Naive thymus-derived CD8-positive, alpha-beta T cell (primary cell): ENCODE measurements at places on chromosomes 3 and 15. TPM values are rescaled to one million over a fixed set of nuclear protein-coding genes. Genes with fewer than 3 reads are reported as not detected.
A peak's percentile ranks its signal among the peaks of the same experiment; 100 is the strongest.

DNA sequence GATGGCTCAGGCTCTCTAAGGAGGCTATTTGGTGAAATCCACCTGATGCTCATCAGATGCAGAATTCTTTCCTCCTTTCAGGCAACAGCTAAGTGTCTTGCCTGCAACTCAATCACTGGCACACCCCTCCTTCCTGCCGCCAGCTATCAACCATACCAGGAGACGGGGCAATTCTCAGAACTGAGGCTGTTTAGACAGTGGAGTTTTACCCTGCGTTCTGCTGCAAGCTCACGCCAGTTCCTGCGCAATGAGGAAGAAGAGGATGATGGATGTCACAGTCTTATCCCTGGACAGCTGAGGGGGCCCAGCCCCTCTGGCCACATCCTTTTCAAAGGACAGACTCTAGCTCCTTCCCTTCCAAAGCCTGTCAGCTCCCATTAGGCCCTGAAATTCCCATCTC lies 7.0 kb upstream of the MANF start:
- DNase-seq: no peak

CELSR3 gene
- 7.9 TPM for total RNA-seq

LIPH gene
- not detected for total RNA-seq

TTBK2 gene
- total RNA-seq: 28.9 TPM

- no peak for DNase-seq
These were observed at the start of gene ALDH1A3 for GRCh38 chr15:100879464-100880138. TSS of gene ALDH1A3 (plus strand) at chr15:100879831. CDS start at chr15:100879908, 77 bp downstream.

- DNase-seq: no peak
These were observed 141.1 kb downstream of the XXYLT1 start for GRCh38 chr3:195129644-195130492.

DNA sequence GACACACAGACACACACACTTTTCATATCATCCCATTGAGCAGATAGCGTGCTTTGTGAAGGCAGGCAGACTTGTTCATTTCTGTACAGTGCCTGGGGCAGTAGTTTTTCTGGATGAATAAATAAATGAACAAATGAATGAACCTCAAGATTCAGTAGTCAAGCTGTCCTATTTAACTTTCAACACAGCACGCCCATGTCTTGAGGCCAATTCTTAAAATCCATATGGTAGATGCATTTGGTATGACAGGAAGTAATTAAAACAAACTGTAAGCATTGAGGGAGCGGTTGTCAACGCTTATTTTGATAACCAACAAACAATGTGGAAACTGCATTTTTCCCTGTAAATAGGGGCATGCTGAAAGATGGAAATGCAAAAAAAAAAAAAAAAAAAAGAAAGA lies 80.0 kb upstream of the BNC1 start:
- DNase-seq: no peak

LTK gene
- total RNA-seq: 0.22 TPM

- DNase-seq: peak; percentile 35
These were observed 38.6 kb downstream of the ACSBG1 start for GRCh38 chr15:78195735-78196201.

SOX14 gene
- total RNA-seq: not detected

DNA sequence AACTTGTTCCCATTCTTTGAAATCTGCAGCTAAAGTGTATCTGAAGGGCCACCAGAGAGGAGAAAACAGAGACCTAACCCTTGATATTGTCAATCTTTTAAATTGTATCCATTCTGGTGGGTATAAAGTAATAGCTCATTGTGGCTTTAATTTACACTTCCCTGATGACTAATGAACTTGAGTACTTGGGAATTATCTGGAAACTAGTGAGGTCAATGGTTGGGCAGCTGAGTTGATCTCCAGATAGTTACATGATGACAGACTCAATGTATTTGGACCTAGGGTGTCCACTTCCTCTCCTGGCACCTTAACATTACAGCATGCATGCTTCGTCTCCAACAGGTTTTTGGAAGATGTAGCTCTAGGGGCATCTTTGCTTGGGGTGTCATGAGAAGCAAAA lies 195.2 kb downstream of the PDCD6IP start:
- no peak for DNase-seq

DNA sequence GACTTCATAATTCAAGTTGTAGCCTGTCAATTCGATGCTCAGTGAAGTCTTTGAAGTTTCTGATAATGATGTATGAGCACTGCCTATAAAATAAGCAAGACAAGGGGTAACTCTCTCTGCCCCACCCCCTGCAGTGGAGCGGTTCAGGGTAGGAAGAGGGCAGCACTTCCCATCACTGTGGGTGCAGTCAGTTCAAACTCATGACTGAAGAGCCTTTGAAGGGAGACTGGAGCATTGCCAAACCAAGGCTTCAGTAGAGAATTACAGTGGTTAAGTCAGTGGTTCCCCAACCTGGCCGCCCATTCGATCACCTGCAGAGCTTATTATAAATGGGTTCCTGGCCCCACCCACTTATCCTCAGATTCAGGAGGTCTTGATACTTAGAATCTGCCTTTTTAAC lies 190.6 kb downstream of the SHQ1 start:
- peak; percentile 29 for DNase-seq

GRCh38 chr15:36782681-36783080 lies 203.3 kb downstream of the CDIN1 start:
- DNase-seq: no peak

GRCh38 chr3:52068055-52068571 lies 11.7 kb upstream of the DUSP7 start:
- DNase-seq: no peak

- DNase-seq: peak; percentile 53
These were observed 4.2 kb downstream of the SLC4A7 start for GRCh38 chr3:27479806-27480543.

NR1I2 gene
- 0.86 TPM for total RNA-seq

SLC2A2 gene
- total RNA-seq: not detected

MYNN gene
- total RNA-seq: 24.7 TPM

SLC27A2 gene
- total RNA-seq: 0.16 TPM

ALPK3 gene
- total RNA-seq: 0.29 TPM

XCR1 gene
- not detected for total RNA-seq

- DNase-seq: no peak
These were observed 414.7 kb upstream of the ARRDC4 start for GRCh38 chr15:97545799-97546198.

GRCh38 chr15:62902821-62903220 lies 139.7 kb upstream of the TPM1 start:
- DNase-seq: no peak

- no peak for DNase-seq
These were observed 9.9 kb upstream of the GRM2 start for GRCh38 chr3:51696954-51697353.

DNA sequence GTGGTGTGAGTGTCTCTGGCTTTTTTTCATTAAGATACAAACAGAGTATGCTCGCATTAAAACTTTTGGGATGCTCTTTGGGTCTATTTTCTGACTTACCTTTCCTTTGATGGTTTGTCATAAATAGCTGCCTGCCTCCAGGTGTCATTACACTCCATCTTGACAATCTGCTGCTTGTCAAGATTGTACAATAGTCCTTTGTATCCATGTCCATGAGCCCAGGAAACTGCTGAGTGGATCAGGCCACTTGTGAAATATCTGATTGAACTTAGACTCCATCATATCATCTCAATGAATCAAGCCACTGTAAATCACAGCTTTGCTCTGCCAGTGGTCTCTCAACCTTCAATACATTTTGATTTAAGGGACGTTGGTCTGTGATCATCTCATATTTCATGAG lies 135.2 kb downstream of the ECT2 start:
- no peak for DNase-seq

BSN gene
- total RNA-seq: 0.23 TPM

- DNase-seq: peak; percentile 70
These were observed 43.6 kb downstream of the RLBP1 start for GRCh38 chr15:89177633-89178306.

GRCh38 chr3:167811031-167811430 lies 75.5 kb downstream of the SERPINI1 start:
- no peak for DNase-seq

DNA sequence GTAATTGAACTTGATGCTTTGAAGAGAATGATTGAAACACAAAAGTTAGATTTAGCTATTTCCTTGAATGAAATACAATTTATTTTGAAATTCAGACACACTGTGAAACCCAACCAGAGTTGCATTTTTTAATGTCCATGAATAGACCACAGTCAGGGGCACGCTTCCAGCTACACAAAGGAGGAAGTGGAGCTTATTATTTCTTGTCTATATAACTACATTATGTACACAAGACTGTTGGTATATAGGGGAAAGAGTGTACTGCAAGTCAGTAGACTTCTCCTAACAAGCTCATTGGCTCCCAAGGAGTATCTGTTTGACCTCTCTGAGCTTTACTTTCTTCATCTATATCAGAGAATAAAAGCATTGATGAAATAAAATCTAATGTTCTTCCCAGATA lies 326.2 kb downstream of the RYR3 start:
- no peak for DNase-seq

POTEB3 gene
- not detected for total RNA-seq

- no peak for DNase-seq
These were observed 192.3 kb downstream of the TAFA4 start for GRCh38 chr3:68740087-68740486.

CILP gene
- 0.44 TPM for total RNA-seq

DNA sequence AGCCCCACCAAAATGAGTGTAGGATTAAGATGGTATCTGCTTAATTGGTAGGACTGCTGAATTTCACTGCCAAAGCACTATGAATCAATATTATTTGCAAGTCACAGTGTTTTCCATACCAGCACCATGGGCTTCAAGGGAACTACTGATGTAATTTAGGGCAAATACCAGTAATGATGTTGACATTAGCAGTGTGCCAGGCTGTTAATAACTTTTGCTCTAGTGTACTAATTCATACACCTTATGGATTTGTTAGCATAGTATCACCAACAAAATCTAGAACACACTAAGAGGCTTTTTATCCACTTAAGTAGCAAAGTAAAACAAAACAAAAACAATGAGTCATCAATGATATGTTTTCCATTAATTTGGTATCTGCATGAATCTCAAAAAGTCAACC lies 888.2 kb downstream of the CADM2 start:
- DNase-seq: no peak

- no peak for DNase-seq
These were observed 23.1 kb downstream of the AADAC start for GRCh38 chr3:151837057-151837456.

DNA sequence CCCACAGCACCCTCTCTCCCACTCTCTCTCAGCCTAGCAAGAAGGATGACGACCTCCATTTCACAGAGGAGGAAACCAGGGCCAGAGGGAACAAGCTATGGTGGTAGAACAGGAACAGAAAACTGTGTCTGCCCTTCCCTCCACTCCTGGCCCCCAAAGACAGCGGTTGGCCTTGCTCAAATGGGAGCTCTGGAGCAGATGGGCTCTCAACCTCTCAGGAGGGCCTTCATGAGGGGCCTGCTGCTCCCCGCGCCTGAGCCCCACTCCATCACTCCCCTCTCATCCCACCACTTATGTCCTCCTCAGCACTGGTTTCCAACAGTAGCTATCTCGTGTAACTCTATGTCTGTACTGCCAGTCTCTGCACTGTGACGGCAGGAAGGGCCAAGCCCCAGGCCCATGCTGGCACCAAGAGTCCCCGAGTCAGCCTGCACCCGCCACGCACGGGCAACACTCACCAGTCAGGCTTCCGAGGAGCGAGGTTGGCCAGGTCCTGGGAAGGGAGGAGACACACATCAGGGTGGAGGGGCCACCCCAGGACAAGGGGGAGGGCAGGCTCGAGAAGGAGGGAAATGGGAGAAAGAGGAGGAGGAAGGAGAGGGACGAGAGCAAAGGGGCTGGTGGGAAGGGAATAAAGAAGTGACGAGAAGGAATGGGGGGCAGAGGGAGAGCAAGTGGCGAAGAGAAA lies 45.5 kb downstream of the PTH1R start:
- DNase-seq: no peak
